ENCODE measurements at places on chromosomes 7 and 10. TPM values are rescaled to one million over a fixed set of nuclear protein-coding genes. Genes with fewer than 3 reads are reported as not detected.

DNA sequence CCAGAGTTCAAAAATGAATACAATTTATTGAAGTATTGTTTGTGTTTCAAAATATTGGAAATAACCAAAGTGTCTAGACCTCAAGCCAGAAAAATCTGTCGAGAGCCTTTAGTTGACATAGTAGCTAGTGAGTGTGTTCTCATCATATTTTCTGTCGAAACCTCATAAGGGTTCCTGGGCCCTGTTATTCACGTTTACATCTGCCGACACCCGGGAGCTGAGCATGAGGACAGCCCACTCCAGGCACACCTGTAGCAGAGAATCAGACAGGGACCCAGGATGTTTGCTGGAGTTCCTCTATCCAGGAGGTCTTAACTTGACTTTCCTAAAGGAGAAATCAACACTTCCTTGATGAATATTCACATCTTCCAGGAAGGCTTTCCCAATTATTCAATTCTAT is 72.1 kb upstream of the FGL2 start:
- no peak for ATAC-seq

- no peak for ATAC-seq
These were observed 16.5 kb upstream of the INPP5A start for GRCh38 chr10:132521041-132521465.

The ECHDC3 gene
- total RNA-seq: 1.5 TPM

The MPP7 gene
- 2.9 TPM for total RNA-seq

GRCh38 chr7:91880413-91881241 is at the start of gene MTERF1:
Gene MTERF1, minus strand, starts transcription at chr7:91880702. Its CDS starts 619 bp downstream, at chr7:91880083.
- ATAC-seq: peak; percentile 99

GRCh38 chr7:155813546-155814315 is 1.5 kb upstream of the SHH start:
- no peak for ATAC-seq

GRCh38 chr7:11026452-11027359 is 53.0 kb downstream of the PHF14 start:
- ATAC-seq: no peak

DNA sequence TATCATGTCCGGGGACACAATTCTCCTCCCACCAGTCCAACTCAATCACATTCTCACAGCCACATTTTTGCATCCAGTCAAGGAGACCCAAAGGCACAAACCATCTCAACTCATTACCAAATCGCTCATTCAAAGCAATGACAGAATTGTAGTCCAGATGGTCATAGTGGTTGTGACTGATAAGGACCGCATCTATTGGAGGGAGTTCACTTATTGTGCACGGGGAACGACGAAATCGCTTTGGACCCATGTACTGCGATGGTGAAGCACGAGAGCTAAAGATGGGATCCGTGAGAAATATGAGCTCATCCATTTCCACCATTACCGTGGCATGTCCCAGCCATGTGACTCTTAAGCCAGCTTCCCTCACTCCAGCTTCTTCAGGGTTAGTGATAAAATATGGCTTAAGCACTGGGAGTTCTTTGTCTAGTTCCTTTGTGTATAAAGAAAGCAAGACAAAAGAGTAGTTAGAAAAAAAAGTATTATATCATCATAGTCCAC is 29.1 kb downstream of the NAPEPLD start:
- no peak for ATAC-seq

DNA sequence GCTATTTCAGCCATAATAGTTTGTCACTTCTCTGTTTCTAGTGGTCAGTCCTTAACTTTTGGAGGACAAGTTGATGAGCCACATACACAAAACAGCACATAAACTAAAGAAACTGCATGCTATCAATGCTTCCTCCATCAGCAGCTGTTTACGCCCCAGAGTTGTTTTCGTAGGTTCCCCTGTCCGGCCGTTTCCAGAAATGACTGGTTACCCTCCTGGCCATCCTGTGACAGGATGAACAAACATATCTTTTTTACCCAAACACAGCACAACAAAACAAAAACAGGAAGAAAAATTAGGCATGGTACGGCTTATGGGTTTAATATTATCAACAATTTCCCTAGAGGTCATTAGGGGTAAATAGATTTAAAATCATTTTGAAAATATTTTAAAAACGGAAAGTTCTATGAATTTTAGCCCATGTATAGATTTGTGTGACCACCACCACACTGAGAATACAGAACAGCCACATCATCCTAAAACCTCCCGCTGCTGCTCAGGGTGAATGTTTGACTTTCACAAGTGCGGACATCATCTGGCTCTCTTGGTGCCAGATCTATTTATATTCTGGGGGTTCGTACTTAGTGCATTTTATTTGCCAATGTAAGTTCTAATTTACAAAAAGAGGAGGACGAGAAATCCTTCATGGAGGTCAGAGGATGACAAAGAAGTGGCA is 74.8 kb downstream of the HIPK2 start:
- ATAC-seq: no peak

The ZCWPW1 gene
- total RNA-seq: 3.8 TPM

DNA sequence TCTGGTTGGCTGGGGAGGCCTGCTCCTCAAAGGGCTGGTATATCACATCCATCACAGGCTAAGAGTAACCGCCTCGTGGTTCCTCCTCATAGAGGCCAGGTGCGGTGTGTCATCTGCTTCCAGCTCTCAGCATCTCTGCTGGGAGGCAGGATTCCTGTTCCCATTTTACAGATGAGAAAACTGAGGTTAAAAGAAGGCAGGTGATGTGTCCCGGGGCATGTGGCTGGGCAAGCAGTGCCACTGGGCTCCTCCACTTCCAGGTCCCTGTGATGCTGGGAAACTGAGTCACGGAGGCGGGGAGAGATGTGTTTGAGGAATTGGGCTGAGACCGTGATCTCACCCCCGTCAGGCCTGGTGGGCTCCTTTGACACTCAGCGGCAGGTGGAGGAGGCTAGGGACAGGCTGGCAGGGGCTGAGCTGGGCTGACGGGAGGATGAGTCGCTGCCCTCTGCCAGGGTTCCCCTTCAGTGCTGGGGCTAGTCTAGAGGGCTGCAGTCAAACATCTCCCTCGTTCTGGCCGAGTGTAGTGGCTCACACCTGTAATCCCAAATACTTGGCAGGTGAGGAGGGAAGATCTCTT is 9.4 kb downstream of the ARPC1B start:
- ATAC-seq: no peak

- ATAC-seq: no peak
These were observed 4.7 kb upstream of the EBF3 start for GRCh38 chr10:129968853-129969183.

GRCh38 chr10:75191821-75192568 is 18.6 kb upstream of the VDAC2 start:
- no peak for ATAC-seq

The GPR85 gene
- total RNA-seq: 0.17 TPM

The WDR86 gene
- 0.45 TPM for total RNA-seq

DNA sequence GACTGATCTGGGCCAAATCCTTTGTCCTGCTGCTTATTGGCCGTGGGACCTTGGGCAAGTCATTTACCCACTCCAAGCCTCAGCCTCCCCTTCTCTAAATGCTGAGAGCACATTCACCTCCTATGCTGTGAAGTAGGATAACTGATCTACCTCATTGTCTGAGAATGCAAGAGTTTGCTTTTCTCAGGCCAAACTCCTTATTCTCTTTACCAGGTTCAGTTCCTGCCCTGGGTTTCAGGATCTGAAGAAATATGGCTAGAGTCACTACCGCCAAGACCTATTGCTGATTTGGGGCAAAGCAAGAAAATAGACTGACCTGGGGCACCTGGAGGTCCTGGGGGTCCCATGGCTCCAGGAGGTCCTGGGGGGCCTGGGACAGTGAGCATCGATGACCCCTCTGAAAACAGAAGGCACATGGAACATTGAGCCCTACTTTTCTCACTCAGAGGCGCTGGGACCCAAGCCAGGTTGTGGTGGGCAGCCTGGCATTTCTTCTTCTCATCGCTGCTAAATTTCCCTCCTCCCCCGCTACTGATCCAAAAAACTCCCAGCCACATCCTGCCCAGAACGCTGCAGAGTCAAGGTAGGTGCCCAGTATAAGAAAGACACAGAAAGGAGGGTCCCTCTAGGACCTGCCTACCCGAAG is 42.4 kb downstream of the COL17A1 start:
- ATAC-seq: no peak

DNA sequence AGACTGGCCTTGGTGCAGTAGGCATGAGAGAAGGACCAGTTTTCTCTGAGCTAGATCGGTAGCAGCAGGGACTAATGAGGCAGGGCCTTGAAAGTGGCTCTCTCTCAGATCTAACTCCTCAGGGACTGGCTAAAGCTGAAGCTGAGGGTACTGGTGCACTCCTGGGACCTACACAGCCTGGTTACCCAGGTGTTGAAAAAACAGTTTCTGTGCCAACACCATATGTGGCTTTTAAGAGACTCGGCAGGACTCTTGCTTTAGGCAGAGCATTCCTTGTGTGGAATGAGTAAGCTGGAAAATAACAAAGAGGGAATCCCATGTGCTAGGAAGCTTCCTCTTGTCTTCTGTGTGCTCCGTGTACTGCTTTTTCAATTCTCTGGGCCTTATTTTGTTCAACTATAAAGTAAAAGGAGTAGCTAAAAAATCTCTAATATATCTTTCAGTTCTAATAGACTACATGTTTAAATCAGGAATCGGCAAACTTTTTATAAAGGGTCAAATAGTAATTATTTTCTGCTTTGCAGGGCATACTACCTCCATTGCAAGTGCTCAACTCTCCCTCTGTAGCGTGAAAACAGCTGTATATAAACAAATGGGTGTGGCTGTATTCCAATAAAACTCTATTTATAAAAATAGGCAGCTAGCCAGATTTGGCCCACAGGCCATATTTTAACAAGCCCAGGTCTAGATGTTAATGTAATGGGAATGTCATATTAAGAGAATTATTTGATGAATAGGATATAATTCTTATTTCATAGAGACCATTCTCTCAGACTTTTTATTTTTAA is 186.1 kb upstream of the KAT6B start:
- no peak for ATAC-seq

- no peak for ATAC-seq
These were observed 19.9 kb downstream of the PUS7 start for GRCh38 chr7:105502173-105502572.

The INTS1 gene
- total RNA-seq: 147 TPM

DNA sequence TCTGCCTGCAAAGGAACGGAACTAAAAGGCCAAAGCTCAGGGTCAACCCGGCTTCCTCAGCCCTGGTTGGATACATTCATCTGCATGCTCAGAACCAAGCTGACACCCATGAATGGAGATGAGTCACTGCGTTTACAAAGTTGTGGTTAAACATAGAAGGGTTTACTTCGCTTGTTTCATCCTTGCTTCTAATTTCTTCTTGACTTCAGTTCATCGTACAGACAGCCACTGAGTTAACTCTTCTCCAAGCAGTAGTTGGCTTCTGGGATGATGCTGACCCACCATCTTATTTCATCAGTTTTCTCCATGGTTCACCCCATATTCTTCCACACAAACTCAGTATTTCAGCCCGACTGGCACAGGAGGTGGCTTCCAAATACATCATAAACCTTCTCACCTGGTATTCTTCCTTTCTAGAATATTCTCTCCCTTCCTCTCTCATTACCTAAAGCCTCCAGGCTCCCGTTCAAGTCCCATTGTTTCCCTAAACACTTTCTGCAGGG is 166.3 kb upstream of the RNF32 start:
- peak; percentile 45 for ATAC-seq

GRCh38 chr10:92801978-92802872 is 46.1 kb upstream of the EXOC6 start:
- no peak for ATAC-seq

DNA sequence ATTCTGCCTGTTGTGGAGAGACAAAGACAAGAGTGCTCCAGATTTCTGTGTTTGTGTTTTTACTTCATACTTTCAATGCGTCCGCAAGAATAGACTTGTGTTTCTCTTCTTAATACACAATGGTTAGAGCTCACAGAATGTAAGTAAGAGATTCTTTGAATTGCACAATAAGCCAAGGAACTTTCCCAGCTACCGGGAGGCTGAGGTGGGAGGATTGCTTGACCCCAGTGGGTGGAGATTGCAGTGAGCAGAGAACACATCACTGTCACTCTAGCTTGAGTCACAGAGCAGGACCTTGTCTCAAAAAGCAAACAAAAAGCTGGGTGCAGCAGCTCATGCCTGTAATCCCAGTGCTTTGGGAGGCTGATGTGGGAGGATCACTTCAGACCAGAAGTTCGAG is 250.7 kb upstream of the MYO3A start:
- ATAC-seq: no peak

- ATAC-seq: no peak
These were observed 70.5 kb downstream of the FAM204A start for GRCh38 chr10:118271671-118272070.
